Inflammatory macrophage treated with lipopolysaccharide for 1 hour (primary cell): ENCODE measurements at places on chromosomes 5 and 9.

GRCh38 chr9:785997-786396 is 55.5 kb upstream of the DMRT1 start:
- no peak for DNase-seq

GRCh38 chr9:37914701-37915358 is 10.9 kb upstream of the SLC25A51 start:
- no peak for DNase-seq

DNA sequence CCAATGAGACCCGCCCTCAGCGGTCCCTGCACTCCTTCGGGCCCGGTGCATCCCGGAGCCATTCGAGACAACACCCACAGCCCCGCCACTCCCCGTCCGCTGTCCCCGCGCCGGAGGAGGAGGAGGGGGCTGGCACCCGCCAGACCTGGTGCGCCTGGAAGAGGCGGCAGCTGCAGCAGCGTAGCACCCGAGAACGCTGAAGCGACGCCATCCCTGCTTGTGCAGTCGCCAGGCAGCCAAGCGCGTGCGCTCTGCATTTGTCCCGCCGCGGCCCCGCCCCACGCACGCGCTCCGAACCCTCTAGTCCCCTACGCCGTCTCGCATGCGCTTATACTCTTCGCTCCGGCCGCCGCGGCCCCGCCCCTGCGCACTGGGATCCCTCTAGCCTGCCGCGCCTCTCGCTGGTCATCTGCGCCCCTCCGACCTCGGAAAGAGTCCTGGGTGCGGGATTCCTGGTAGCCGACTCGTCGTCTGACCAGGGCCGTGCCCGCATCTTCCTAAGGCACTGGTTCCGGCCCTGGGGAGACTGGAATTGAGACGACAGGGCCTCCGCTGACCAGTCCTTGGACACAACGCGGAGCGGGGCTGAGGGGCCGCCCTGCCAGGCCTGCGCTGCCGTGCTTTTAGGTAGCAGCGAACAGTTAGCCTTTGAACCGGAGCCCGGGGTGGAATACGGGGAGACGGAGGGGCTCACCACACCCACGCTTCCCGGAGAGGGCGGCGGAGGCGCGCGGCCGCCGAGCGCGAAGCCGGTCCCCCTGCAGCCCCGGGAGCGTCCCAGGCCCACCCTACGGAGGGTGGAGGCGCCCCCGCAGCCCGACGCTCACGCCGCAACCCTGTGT is at the start of gene MRNIP:
Gene MRNIP, minus strand, starts transcription at position 232 of the 842 bp plus-strand sequence. Its CDS starts 21 bp downstream, at position 211.
- peak; percentile 94 for DNase-seq

DNA sequence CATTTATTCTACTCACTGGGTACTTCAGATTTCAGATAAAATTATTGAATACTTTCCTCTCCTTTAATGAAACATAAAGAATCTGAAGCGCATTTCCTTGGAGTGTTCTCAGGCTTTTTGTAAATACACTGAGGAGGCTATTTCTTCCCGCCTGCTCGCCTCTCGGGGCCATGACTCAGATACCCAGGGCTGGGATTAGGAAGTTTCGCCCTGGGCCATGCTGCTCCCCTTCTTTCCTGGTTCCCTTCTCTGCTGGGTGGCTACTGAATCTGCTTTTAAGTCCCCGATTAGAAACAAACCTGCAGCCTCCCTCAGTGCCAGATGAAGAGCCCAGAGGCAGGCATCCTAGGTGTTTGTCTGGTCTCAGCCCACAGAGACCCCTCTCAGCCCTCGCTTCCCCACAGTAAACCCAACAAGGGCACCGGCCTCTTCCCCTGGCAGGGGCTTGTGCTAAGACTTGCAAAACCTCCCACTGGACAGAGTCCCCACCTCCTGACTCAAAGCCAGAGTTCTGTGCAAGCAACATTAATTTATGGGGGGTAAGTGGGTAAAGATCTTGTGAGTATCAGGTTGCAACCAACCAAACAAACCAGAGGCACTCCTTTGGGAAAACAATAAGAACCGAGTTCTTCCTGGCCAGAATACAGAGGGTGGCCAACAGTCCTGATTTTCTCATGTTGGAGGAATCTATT is 30.7 kb upstream of the IRX1 start:
- no peak for DNase-seq

GRCh38 chr5:171848911-171849520 is 63.4 kb downstream of the SMIM23 start:
- no peak for DNase-seq

- no peak for DNase-seq
Measured at GRCh38 chr9:137506274-137506673, 43.9 kb downstream of the PNPLA7 start.

- no peak for DNase-seq
Measured at GRCh38 chr9:133405508-133406438, 12.0 kb downstream of the REXO4 start.

DNA sequence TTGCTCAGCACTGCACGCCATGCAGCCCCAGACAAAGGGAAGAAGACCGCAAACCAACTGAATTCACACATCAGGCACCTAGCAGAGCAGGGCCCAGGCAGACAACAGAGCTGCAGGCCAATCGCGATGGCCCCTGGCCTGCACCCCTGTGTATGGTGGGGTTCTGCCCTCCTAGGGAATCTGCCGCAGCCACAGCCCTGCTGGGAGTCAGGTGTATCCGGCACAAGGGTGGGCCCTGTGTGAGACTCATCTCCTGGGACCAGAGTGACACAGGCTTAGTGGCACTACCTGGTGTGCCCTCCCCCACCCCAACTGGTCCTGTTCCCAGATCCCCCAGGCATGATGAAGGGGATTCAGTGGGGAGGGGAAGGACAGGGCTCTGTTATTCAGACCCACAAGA is 122.8 kb downstream of the ATPSCKMT start:
- DNase-seq = no peak

- DNase-seq = no peak
Measured at GRCh38 chr5:124678922-124679519, 67.4 kb downstream of the ZNF608 start.

- DNase-seq = no peak
Measured at GRCh38 chr9:72351538-72352453, 13.2 kb downstream of the ZFAND5 start.

DNA sequence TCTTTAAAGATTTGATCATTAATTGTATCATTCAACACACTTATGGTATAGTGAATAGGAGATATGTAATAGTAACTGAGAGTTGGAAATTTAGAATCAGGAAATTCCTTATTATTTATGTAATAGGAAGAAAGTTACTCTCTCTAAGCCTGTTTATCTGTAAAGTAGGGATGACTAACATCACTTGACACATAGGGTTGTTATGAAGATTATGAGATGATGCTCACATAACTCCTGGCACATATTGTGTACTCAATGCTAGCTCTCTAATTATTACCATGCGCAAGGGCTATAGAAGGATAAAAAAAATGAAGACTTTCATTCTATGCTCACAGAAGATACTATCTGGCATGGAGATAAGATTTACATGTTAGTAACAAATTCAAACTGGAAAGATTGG is 149.9 kb downstream of the ISOC1 start:
- no peak for DNase-seq

GRCh38 chr5:16901021-16901644 is 35.0 kb downstream of the MYO10 start:
- DNase-seq = no peak

DNA sequence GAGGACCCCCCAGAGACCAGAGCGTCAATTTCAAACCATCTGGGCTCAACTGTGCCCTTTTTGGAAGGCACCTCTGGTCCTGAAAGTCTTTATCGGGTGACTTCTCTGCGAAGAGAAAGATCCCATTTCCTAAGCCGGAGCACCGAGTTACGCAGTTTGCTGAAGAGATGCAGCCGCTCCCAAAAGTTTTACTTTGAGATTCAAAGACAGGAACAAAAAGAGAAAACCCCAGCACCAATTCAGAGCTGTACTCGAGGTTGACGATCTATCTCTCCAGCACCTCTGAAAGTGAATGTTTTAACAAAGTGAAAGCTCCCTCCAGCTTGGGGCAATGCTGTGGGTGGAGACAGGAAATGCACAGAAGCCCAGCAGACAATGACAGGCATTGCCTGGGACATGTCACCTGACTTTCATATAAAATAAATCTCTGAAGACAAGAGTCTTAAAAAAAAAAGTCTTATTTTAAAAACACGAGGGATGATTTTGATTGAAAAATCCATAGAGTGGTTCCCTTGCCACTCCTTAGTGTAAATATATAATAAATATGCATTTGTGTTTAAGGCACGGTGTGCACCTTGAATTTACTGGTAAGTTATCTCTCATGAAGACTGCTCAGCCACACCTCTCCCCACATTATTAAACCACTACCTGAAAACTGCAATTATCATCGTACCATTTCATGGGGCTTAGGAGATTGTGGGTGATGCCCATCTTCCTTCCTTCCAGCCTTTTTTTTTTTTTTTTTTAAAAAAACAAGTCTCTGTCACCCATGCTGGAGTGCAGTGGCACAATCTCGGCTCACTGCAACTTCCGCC is 79.9 kb downstream of the FNBP1 start:
- peak; percentile 85 for DNase-seq

GRCh38 chr5:56247592-56247991 is 14.5 kb upstream of the ANKRD55 start:
- DNase-seq = no peak

- no peak for DNase-seq
Measured at GRCh38 chr9:80690349-80690939, 998.9 kb downstream of the TLE1 start.

DNA sequence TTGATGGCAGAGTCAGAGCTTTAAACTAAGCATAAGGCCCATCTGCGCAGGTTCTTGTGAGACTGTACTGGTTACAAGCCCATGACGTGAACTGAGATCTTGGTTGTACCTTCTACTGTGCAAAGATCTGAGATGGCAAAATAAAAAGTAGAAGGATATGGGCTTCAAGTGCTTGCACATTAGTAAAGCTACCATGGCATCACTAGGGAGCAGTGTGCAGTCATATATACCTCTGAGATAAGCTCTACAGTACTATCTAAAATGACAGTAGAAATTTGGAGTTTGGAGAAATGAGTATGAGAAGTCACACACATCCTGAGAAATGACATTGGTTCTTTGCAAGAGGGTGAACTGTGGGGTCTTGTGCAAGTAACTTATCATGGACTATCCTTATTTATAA is 408.2 kb upstream of the PRR16 start:
- DNase-seq = no peak

GRCh38 chr9:115680231-115680630 is 473.4 kb upstream of the PAPPA start:
- no peak for DNase-seq

DNA sequence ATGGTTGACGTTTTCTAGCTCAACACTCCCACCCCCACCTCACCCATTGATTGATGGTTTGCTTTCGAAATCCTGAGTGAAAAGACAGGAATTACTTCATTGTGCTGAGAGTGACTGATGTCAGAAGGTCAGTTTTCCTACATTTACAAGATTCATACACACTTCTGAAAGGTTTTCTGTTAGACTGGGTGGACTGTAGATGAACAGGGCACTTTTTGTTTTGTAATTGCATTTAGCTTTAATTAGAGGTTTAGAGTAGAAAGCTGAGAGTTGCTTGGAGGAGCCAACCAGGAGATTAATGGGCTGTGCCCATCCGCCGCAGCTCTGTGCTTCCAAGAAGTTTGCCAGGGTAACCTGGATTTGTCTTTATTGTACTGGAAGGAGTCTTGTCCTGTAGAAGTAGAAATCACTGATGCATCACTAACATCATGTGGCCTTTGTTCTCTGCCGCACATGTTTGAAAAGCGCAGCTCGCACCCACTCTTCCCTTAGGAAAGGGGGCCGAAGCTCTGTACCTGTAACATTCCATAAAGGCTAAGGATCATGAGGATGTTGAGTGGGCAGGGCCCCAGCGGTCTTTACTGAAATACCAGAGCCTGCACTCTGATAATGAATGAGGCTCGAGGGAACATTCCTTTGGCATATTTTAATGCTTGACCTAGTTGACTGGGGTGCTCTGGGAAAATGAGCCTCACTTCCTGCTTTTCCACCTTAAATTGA is 267.6 kb upstream of the DMRT1 start:
- no peak for DNase-seq

DNA sequence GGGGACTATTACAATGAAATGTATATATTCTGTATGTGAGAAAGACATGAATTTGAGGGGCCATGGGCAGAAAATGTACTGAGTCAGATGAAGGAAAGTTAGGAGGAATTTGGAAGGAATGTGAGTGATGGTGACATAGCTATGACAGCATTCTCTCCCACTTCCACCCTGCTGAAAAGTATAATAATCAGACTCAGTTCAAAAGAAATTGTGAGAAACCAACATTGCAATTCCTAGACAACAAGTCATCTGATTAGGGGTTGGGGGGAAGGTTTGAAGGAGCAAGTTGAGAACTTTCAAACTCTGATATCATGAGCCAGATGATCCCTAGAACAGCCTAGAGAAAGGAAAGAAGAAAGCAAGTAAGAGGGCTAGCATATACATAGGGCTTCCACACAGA is 370.6 kb downstream of the DMRTA1 start:
- no peak for DNase-seq

DNA sequence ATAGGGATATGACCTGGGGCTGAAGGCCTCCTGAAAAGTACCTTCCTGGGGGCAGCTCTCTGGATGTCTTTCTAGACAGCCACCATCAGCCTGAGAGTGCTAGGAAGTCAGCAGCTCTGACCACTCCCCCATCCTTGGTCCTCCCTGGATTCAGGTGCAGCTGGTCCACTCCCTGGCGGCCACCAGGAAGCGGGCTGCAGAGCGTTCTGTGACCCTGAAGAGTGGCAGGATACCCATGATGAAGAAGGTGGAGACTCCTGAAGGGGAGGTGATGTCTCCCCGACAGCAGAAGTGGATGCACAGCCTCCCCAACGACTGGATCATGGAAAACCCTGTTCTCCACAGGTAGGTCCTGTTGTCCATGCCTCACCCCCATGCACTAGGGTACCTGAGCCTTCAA is 1.8 kb downstream of the CCDC180 start:
- DNase-seq = no peak

DNA sequence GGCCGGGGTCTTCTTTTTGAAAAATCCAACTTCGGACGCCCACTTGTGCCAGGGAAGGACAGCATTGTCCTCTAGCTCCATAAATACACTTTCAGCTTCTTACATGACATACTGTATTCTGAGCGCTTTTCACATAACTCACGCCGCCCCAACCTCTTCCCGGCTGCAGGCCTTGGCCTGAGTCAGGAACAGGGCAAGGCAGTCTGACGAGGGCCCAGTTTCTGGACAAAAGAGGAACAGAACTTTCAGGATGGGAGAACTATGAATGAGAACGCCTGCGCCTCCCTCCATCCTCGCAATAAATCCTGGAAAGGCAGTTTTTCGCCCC is 650 bp downstream of the DCTN4 start:
- DNase-seq = no peak

GRCh38 chr5:371811-372555 is 50.5 kb downstream of the AHRR start:
- no peak for DNase-seq
